ENCODE measurements at places on chromosomes 16 and 17.

- no peak for DNase-seq
Observed at GRCh38 chr17:26774291-26775218, 519.4 kb upstream of the WSB1 start.

- no peak for DNase-seq
Observed at GRCh38 chr16:88809068-88809675, 2.6 kb downstream of the APRT start.

GRCh38 chr16:24685539-24686432 lies 43.7 kb upstream of the TNRC6A start:
- no peak for DNase-seq

DNA sequence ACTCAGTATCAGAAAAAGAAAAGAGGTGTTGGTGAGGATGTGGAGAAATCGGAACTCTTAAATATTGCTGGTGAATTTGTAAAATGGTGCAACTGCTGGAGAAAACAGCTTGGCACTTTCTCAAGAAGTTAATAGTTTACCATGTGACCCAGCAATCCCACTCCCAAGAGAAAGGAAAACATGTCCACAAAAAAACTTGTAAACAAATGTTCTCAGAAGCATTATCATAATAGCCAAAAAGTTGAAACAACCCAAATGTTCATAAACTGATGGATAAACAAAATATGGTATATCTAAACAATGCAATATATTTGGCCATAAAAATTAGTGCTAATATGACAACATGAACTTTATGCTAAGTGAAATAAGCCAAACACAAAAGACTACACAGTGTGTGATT lies 2.6 kb upstream of the MAPK7 start:
- no peak for DNase-seq

- no peak for DNase-seq
Observed at GRCh38 chr17:1147664-1148063, 32.1 kb downstream of the ABR start.

- no peak for DNase-seq
Observed at GRCh38 chr16:69193855-69194254, 6.9 kb downstream of the SNTB2 start.

GRCh38 chr17:3812771-3813170 lies 11.8 kb upstream of the ITGAE start:
- no peak for DNase-seq

- no peak for DNase-seq
Observed at GRCh38 chr17:73562896-73563295, 81.3 kb downstream of the SDK2 start.

GRCh38 chr16:3953728-3954410 lies 73.4 kb upstream of the CREBBP start:
- DNase-seq, result no peak

- DNase-seq, result peak; percentile 68
Observed at GRCh38 chr17:57987581-57988300, at the start of gene VEZF1. VEZF1 (minus strand) TSS chr17:57988254; CDS start chr17:57988111, 143 bp downstream.

- peak; percentile 75 for DNase-seq
Observed at GRCh38 chr16:67244387-67245185, 2.7 kb downstream of the FHOD1 start.

DNA sequence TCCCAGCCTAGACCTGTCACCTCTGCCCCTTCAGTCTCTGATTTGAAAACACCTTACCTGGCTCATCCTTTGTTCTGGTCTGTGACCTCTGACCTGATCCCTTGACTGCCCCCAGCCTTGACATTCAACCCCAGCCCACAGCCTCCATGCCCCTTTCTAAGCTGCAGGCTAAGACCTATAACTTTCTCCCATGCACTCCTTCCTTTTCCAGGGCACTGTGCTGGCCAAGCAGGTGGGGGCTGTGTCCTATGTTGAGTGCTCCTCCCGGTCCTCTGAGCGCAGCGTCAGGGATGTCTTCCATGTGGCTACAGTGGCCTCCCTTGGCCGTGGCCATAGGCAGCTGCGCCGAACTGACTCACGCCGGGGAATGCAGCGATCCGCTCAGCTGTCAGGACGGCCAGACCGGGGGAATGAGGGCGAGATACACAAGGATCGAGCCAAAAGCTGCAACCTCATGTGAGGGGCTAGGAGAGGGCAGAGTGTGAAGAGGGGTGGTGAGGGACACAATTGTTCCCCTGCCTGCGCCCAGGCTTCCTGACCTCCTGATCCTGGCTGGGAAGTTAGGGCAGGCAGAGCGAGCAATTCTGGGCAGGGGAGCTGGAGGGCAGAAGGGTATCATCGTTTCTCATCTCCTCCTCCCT lies 3.3 kb downstream of the RND2 start:
- DNase-seq, result no peak

All from GM18507 (cell line).